ENCODE measurements at places on chromosomes 2 and 18.

DNA sequence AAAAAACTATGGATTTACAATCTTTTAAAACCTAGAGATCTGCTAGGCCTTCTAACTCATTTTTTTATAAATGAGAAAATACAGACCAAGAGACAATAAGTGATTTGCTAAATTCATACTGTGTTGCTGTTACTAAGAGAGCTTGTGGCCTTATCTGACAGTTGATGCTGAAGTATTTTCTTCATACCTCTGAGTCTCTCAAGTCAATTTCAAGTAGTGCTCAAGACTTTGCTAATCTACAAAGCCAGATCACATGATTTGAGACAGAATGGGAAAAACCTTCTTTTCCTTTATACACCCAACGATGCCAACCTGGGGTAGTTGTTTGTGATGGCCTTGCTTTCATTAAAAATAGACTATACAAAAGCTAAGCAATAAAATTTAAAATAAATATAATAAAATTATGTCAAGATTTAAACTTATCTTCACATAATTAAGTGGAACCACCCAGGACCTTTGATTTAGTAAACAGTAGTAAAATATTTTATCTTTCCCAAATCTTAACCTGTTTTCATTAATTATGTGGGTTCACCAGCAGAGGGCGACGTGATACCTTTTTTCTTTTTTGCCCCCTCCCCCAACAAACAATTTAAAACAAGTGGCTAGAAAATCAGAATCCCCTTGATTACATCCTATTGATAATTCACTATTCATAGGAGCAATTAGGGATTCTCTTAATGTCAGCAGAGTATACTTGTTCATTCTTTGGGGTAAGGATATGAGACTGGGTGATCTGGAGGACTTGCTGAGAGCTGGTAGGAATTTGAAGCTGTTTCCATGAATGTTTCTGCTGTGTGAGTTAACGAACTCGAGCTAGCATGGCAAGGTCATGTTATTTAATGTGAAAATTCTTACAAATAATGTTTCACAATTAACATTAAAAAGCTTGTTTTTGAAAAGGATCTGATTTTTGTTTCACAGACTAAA is 49.6 kb upstream of the SLC5A7 start:
- no peak for DNase-seq

DNA sequence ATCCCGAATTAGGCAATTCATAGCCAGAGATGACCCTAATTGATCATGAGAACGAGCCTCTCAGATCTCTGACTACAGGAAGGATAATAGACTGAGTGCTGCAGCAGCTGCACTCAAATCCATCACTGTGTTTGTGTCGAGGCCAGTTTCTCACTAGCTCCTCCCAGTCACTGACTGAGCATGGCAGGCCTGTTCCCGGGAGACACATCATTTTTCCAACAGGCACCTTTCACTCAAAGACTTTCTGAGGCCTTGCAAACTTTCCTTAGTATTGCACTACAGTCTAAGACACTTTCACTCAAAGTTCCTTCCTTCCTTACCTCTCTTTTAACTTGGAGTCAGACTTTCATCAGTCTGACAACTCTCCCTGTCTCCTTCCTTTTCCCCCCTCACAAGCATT is 13.7 kb downstream of the SOS1 start:
- no peak for DNase-seq

DNA sequence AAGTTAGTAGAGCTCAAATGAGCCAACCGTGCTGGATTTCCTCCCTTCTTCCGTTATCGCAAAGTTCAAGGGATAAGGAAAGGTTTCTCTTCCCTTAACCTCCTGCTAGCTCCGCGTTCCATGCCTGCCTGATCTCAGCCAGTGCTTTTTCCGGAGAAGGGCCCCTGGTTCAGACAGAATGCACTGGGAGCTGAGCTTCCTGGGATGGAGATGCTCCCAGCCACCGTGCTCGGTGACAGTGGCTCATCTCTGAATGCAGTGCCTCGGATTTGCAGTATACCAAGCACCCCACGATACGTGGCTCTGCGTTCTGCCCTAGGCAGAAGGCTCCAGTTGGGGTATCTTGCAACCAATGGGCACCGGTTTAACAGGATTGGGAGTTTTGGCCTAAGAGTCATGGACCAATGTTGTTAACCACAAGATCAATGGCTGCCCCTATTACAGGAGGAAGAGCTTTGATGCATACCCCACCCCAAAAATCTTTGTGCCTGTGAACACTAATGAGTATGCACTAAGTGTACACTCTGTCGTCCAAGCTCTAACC is 876 bp downstream of the CNTNAP5 start:
- no peak for DNase-seq

- DNase-seq, result peak; percentile 41
These were observed 221.5 kb upstream of the ACVR2A start for GRCh38 chr2:147623328-147623727.

DNA sequence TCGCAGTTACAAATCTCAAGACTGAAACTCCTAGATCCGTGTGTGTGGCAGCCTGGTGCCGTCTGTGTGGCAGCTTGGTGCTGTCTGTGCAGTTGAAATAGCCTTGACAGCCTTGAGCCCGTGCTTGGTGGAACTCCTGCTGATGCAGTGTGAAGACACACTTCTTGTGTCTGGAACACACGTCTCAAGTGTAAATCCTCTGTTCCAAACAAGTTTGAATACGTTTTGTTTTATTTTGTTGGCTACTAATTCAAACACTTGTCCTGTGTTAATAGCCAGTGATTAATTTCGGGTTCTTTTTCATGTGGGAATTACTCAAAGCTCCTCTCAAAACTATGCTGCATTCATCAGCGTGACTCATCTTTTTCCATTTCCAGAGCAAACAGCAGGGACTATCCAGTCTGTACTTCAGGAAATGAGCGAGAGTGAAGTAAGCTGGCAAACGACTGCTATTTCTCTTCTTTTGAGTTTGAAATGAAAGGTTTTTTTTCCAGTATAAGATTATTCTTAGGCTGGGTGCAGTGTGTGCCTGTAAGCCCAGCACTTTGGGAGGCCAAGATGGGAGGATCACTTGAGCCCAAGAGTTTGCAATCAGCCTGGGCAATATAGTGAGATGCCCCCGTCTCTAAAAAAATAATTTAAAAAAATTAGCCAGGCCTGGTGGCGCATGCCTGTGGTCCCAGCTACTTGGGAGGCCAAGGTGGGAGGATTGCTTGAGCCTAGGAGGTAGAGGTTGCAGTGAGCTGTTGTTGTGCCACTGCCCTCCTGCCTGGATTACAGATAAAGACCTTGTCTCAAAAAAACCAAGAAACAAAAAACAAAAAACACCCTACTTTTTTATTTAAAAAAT is 152.9 kb downstream of the SPP2 start:
- DNase-seq, result no peak

GRCh38 chr2:20626698-20627513 is 24.0 kb downstream of the HS1BP3 start:
- no peak for DNase-seq

GRCh38 chr2:175234650-175235049 is 53.1 kb upstream of the ATP5MC3 start:
- no peak for DNase-seq

DNA sequence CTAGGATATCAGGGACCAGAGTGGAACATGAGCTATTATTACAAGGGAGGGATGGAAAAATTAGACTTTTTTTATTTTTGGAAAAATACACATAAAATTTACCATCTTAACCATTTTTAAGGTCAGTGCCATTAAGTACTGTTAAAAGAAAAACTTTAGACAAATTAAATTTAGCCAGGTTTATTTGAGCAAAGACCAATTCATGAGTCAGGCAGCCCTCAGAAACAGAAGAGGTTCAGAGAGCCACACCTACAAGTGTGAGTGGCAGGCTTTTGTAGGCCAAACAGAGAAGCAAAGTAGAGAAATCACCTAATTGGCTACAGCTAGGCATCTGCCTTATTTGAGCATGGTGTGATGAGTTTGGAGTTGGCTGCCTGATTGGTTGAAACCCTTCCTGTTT is 301.3 kb upstream of the RAB12 start:
- DNase-seq, result no peak

DNA sequence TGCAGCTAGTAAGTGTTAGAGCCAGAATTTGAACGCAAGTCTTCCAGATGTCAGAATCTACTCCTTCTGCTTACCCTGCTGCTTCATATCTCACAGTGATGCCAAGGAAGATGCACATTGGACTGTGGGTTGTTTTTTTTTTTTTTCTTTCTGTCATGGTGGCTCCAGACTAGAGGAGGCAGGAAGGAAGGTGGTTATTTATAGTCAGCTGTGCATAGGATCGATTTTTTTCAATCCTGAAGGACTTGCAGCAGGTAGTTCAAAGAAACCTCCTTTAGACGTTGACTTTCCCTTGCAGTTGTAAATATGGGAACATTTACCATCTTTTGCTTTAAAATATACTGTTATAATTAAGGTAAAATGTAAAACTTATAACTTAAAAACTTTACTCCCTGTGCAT is 17.3 kb downstream of the NEDD4L start:
- no peak for DNase-seq

GRCh38 chr2:54555318-54555837 is 99.3 kb downstream of the SPTBN1 start:
- DNase-seq, result no peak

DNA sequence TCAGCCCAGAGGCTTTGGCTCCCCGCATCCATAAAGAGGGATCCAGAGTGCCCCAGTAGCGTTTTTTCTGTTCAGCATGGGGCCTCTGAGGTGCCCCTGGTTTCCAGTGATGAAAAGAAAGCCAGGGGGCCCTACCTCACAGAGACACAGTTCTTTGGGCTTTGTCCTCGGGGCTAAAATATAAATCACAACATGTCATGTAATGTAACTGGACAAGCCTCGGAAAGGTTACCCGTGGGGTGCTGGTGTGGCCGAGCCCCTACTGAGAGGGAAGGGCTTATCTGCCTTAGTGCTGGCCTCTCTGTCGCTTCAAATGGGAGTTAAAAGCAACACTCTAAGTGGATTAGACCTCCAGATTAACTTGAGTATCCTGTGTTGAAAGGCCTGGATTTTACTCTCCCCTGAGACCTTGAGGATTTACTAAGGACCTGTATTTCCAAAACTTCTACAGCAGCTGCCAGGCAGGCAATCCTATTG is 251.6 kb upstream of the APCDD1 start:
- DNase-seq, result no peak

All from CD4-positive, alpha-beta T cell treated with Interleukin-2 at 100 ng/mL for 4 hours (primary cell).